Endothelial cell (in vitro differentiated cells): ENCODE measurements at places on chromosomes 11 and 22. TPM values are rescaled to one million over a fixed set of nuclear protein-coding genes. Genes with fewer than 3 reads are reported as not detected.
A peak's percentile ranks its signal among the peaks of the same experiment; 100 is the strongest.

The F2 gene
- 4.4 TPM for total RNA-seq

The TBX1 gene
- 0.56 TPM for total RNA-seq

The ACRV1 gene
- total RNA-seq = not detected

The PIH1D2 gene
- total RNA-seq = 2.5 TPM

DNA sequence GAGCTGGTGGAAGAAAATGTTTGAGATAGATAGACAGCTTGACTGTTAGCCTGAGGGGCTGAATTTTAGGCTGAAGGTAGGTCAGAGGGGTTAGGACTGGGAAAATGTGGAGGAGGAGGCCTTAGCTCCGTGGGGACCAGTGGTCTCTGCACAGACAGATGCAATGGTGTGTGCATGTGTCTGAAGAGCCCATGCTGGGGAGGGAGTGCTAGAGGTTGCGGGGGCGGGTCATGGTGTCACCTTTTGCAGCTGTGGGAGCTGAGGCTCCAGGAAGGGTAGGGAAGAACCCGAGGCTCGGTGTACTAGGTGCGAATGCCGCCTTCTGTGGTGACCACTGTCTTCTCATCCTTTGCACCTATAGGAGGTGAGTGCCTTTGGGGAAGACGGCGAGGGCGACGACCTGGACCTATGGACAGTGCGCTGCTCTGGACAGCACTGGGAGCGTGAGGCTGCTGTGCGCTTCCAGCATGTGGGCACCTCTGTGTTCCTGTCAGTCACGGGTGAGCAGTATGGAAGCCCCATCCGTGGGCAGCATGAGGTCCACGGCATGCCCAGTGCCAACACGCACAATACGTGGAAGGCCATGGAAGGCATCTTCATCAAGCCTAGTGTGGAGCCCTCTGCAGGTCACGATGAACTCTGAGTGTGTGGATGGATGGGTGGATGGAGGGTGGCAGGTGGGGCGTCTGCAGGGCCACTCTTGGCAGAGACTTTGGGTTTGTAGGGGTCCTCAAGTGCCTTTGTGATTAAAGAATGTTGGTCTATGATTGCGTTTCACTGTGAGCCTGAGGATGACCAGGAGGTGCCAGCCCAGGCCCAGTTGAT lies 1.6 kb downstream of the SDF2L1 start:
- DNase-seq = no peak

DNA sequence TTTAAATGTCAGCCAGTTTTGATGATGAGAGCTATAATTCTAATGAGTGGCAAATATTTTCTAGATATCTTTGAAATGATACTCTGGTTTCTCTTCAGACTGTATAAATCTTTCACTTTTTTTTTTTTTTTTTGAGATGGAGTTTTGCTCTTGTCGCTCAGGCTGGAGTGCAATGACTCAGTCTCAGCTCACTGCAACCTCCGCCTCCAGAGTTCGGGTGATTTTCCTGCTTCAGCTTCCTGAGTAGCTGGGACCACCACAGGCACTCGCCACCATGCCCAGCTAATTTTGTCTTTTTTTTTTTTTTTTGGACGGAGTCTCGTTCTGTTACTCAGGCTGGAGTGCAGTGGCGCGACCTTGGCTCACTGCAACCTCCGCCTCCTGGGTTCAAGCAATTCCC lies 113.6 kb downstream of the TEAD1 start:
- DNase-seq = no peak

DNA sequence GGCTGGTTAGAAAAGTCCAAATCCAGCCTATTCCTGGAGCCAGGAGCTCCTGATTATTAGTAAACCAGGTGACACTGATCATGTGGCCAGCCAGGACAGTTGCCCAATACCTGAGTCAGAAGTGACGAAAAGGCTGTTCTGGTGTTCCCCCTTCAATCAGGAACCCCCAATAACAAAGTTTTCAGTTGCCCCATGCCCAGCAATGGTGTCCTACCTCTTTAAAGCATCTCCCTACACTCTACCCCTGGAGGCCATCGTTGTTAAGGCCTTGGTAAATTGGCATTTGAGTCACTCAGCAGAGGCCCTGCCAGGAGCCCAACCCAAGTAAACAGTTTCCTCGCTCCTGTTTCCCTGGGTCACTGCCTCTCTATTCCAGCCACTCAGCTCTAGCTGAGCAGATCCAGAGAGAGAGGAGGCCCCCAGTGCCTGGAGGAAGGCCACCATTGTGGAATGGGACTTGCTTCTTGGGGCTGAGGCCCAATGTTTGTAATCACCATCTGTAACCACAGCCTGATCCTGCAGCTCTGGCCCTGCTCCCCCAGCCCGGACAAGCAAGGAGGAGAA lies 25.0 kb downstream of the ARHGAP1 start:
- DNase-seq = no peak

DNA sequence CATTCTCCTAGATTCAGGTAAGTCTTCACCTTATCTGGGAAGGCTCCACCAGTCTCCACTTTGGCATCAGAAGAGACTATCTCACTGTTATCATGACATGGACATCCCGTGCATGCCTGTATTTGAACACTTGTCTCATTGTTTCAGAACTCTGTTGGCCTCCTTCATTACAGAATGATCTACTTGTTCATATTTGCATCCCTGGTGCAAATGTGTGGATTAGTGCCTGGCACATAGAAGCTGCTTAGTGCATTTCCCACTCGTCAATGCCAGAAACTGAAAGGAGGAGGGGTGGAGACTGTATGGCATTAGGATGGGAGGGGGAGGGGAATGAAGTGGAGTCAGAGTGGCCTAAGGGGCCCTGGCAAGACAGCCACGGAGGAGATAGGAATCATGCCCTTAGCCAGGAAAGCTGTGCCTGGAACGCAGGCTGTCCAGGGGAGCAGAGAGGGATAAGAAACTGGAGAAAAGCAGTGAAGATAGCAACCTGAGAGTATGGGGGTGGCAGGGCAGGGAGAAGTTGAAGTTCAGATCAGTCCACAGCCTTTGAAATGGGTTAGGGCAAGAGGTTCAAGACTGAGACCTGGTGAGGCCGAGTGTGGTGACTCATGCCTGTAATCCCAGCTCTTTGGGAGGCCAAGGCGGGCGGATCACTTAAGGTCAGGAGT lies 53.8 kb upstream of the CAPRIN1 start:
- no peak for DNase-seq

- no peak for DNase-seq
These were observed 79.9 kb downstream of the FAM181B start for GRCh38 chr11:82653752-82654151.

- DNase-seq = no peak
These were observed 644.4 kb downstream of the BRD1 start for GRCh38 chr22:49183208-49183825.

DNA sequence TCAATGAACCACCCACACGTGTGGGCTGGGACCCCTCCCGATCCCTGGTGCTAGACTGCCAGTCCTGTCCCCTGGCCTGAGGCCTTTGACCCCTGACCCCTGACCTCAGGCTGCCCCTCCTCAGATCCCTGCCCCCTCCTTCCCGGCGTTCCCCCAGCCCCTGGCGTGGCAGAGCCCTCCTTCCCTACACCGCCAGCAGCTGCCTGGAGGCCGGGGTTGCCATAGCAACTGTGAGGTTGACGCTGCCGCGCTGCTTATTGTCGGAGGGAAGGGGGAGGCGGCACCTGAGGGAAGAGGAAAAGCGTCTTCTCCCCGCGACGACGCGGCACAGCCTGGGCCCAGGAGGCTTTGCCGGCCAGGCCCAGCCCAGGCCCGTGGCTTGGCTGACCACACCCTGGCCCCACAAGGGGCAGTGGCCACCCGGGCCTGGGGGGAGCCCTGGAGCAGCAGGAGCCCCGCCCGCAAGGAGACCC lies 32.6 kb downstream of the SHANK3 start:
- peak; percentile 42 for DNase-seq
